T-helper 17 cell (primary cell): ENCODE measurements at places on chromosomes 3 and 15.

DNA sequence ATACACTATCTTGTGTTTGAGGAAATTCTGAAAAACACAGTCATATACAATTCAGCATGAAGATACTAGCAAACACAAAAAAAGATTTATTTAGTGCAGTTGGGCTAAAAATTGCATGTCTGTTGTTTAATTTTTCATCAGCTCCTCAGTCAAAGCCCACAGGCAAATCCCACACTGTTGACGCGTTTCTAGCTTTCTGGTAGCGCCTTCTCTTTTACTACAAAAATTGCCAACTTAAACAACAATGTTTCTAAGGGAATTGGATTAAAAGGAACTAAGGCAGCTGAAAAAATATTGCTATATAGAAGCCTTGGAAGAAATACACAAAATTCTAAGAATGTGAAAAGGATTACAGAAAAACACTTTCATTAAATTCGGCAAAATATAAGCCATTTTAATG is 196.7 kb upstream of the P2RY1 start:
- DNase-seq, result no peak

GRCh38 chr15:48966595-48967301 is 3.0 kb upstream of the SHC4 start:
- no peak for DNase-seq

DNA sequence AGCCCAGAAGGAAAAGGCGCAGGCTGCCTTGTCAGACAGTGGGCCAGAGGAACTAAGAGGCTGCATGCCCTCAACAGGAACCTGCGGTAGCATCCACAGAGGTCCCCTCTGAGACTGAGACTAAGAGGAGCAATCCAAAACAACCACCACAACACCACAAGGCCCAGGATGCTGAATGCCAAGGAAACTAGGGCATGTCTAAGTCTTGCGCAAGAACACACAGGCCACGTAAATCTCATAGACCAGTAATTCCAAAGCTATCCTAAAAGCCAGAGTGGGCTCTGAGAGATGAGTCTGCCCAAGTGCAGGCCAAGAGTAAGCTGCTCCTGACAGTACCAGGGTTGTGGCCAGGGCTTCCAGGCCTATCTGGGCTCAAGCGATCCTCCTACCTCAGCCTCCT is 12.9 kb downstream of the MON1A start:
- no peak for DNase-seq

DNA sequence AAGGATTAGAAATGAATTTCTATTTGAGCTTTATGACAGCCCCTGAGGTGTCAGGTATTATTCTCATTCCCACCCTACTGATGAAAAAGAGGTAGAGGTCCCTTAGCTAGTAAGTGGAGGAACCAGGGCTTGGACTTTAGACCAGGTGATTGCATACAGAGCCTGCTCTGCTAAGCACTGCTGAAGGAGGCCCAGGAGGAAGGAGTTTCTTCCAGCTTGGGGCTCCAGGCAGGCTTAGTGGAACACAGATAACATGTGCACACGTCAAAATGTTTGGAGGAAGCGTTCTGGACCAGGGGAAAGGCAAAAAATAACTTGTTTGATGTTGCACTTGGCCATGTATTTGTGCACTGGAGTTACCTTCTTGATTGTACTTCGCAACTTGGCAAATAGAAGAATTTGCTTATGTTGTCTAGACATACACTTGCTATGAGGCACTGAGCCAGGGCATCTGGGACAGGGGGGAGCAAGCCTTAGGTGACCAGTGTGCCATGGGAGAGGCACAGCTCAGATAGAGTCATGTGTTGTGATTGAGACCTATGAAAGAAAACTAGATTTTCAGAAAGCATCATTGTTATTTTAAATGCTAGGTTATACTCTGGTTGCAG is 22.4 kb downstream of the IFT122 start:
- DNase-seq, result no peak
